ENCODE measurements at places on chromosomes 1 and 21.

- no peak overlapping the region for H3K27ac ChIP-seq
- peaks cover 4% of the 10 kb centered on the region for H3K4me1 ChIP-seq
- no peaks in the 10 kb centered on the region for H3K27me3 ChIP-seq
- H3K36me3 ChIP-seq = no peaks in the 10 kb centered on the region
Measured at GRCh38 chr1:11541956-11542355, 63.0 kb downstream of the DISP3 start.

DNA sequence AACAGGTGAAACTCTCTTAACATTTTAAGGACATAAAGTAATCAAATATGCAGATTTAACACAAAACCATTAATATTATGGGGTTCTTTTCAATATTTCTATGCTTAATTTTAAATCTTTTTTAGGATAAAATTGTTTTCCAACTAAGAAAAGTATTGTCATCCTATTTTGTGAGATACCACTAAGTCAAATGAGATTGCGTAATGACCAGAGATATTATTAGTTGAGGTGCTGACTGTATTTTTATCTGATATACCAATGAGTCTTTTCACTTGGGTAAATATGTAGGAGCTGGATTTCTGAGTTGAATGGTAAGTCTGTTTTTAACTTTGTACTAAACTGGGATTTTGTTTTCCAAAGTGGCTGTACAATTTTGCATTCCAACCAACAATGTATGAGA is 25.4 kb downstream of the LEPR start:
- H3K4me1 ChIP-seq = no peaks in the 10 kb centered on the region
- no peaks in the 10 kb centered on the region for H3K36me3 ChIP-seq
- H3K4me3 ChIP-seq = no peak overlapping the region
- no peaks in the 10 kb centered on the region for H3K27me3 ChIP-seq

GRCh38 chr1:226490426-226490809 is 58.1 kb upstream of the STUM start:
- DNase-seq = no peak
- peaks cover 12% of the 10 kb centered on the region for H3K27me3 ChIP-seq
- H3K4me3 ChIP-seq = no peak overlapping the region
- no peak overlapping the region for H3K27ac ChIP-seq
- H3K4me1 ChIP-seq = peaks cover 26% of the 10 kb centered on the region
- no peaks in the 10 kb centered on the region for H3K36me3 ChIP-seq

GRCh38 chr1:160907976-160908375 is 23.0 kb upstream of the ITLN1 start:
- no peaks in the 10 kb centered on the region for H3K4me1 ChIP-seq
- DNase-seq = no peak
- H3K27me3 ChIP-seq = no peaks in the 10 kb centered on the region
- H3K27ac ChIP-seq = no peak overlapping the region
- no peak overlapping the region for H3K4me3 ChIP-seq

DNA sequence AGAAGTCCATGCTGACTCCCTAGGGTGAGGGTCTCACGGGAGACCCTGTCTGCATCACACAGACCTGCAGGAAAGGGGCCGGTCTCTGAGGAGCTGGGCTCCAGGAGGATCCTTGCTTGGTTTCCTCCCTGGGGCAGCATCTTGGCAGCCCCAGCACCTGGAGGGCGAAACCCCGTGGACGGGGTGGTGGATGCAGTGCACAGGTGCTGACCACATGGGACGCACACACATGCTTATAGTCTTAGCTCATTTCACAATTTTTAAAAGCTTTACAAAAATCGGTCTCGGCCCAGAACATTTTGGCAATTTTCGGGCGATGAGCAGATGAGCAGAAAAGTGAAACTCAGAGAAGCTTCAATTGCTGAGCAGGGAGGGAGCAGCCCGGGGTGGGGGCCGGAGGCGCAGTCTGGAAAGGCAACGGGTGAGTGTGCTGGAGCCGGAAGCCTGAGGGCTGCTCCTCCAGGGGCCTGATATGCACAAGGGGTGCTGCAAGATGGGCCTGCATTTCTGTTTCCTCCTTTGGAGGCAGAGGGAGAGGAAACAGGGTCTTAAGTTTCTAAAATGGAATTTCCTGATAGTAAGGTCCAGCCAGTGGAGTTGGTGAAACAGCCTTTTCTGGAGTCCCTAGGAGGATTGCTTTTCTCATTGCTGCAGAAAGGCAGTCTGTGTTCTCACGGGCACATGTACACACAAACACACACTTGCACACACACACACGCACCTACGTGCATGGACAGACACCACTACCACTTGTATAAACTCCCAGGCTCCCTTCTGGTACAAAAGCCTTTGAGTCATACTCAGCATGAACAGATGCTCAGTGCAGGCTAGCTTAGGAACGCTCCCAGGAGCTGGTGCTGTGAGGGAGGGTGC is 60.6 kb downstream of the SCCPDH start:
- DNase-seq = peak; percentile 48
- peaks cover 20% of the 10 kb centered on the region for H3K4me1 ChIP-seq
- no peak overlapping the region for H3K4me3 ChIP-seq
- no peak overlapping the region for H3K27ac ChIP-seq
- peaks cover 7% of the 10 kb centered on the region for H3K27me3 ChIP-seq
- H3K36me3 ChIP-seq = no peaks in the 10 kb centered on the region

DNA sequence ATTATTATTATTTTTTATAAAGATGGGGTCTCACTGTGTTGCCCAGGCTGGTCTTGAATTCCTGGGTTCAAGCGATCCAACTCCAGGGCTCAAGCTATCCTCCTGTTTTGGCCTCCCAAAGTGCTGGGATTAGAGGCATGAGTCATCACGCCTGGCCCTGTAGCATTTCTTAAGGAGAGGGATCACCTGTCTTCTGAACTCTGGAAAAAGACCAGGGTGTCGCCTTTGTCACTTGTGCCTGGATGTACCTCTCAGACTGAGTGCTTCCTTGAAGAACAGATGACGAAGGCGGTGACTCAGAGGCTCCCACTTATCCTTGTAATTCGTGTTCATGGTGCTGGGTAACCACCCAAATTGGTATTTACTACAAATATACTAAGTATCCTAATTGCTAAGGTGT is 2.4 kb upstream of the CGN start:
- DNase-seq = no peak
- H3K36me3 ChIP-seq = no peaks in the 10 kb centered on the region
- peaks cover 23% of the 10 kb centered on the region for H3K4me1 ChIP-seq
- H3K27me3 ChIP-seq = no peaks in the 10 kb centered on the region

DNA sequence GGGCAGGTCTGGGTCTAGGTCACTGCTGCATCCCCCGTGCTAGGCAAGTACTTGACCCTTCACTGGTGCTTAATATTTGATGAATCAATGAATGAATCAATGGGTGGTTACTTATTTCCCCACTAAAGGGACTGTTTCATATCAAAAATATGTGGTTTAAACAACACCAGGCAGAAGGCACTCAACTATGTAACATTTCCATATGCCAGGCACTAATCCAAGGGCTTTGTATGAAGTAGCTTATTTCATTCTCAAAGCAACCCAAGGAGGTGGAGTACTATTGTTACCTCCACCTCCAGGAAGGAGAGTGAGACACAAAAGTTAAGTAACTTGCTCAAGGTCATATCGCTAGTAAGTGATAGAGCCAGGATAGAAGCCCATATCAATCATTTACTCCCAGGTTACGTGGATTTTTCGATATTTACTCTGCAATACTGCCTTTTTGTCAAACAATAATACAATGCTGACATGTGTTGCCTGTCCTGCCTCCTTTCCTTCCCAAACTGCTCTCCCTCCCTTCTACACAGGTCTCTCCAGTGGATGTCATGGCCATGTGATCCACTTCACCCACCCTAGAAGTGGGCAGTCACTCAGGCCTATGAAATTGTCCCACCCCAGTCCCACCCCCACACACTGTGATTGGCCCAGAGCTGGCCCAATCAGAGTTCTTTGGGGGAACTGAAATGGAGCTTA is 142.8 kb downstream of the ETS2 start:
- peaks cover 3% of the 10 kb centered on the region for H3K27me3 ChIP-seq
- H3K4me3 ChIP-seq = no peak overlapping the region
- H3K27ac ChIP-seq = no peak overlapping the region

- peak overlapping the region; percentile 72 for H3K27ac ChIP-seq
- no peaks in the 10 kb centered on the region for H3K36me3 ChIP-seq
Measured at GRCh38 chr1:59025898-59026426, 242.1 kb upstream of the JUN start.

GRCh38 chr1:21927533-21928237 is 9.4 kb downstream of the HSPG2 start:
- H3K27me3 ChIP-seq = no peaks in the 10 kb centered on the region
- no peak for DNase-seq
- no peak overlapping the region for H3K27ac ChIP-seq

GRCh38 chr1:21587602-21587953 is 78.4 kb downstream of the ALPL start:
- H3K27me3 ChIP-seq = peaks cover 10% of the 10 kb centered on the region
- DNase-seq = no peak
- no peaks in the 10 kb centered on the region for H3K36me3 ChIP-seq
- H3K4me1 ChIP-seq = peaks cover 4% of the 10 kb centered on the region

GRCh38 chr1:18722270-18722669 is 91.6 kb downstream of the PAX7 start:
- DNase-seq = no peak
- no peak overlapping the region for H3K4me3 ChIP-seq
- H3K27me3 ChIP-seq = peaks cover 57% of the 10 kb centered on the region
- H3K4me1 ChIP-seq = peaks cover 3% of the 10 kb centered on the region
- no peak overlapping the region for H3K27ac ChIP-seq

DNA sequence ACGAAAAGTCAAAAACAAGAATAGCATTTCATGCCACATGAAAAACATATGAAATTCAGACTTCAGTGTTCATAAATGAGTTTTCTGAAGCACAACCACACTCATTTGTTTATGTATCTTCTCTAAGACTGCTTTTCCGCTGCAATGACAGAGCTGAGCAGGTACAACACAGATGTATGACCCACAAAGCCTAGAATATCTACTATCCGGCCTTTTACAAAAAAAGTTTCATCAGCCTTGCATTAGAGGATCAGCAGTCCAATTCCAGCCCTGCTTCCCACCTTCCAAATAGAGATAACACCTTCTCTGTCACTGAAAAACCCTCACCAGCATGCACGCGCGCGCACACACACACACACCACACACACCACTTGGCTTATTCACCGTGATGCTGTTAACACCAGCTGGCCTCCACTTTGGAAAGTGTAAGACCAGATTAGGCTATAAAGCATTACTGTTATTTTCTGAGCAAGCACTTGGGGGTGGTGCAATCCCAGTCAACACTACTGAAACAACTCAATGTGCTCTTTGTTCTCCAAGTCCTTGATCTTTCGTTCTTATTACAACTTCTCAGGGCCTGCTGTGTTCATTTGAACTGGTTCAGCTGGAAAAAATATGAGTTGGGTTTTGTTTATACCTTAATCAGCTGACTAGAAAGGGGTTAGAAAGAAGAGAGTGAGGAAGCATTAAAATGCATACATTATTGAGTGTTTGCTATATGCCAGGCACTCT is 90.0 kb downstream of the GLUL start:
- H3K27me3 ChIP-seq = no peaks in the 10 kb centered on the region
- DNase-seq = peak; percentile 52
- H3K4me1 ChIP-seq = peaks cover 26% of the 10 kb centered on the region
- peak overlapping the region; percentile 77 for H3K27ac ChIP-seq

DNA sequence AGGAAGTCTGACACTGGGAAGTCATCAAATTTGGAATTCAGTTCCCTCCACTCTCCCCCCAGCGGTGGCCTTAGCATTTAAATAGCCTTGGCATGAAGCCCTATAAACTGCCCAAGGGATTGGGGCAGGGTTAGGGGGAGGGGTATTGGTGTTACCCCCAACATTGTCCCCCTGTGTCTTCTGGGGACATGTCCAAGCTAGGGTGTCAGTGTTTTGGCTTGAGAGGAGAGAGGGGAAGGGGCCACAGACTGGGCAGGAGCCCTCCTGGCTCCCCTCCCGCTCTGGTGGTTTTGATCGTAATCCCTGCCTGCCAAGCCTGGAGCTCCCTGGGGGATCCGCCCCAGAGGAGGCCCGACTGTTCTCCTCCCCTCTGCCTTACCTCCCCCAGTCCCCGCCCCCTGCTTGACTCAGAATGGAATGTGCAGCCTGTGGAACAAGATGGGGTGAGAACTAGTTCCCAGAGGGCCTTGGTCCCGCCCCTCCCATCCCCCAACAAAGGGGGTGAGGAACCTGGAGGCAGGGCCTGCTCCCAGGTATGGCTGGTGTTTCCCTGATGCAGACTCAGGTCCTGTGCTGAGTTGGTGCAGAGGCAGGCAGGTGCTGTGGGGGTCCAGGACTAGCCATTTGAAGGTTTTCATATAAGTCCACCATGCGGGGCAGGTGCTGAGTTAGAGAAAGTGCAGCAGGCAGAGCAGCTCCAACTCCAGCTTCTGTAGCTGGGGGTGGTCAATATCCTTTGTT is 7.4 kb downstream of the SOX13 start:
- no peak for DNase-seq
- H3K4me3 ChIP-seq = no peak overlapping the region
- peaks cover 33% of the 10 kb centered on the region for H3K27me3 ChIP-seq
- H3K36me3 ChIP-seq = no peaks in the 10 kb centered on the region

- H3K36me3 ChIP-seq = peaks cover 20% of the 10 kb centered on the region
- H3K4me1 ChIP-seq = peaks cover 52% of the 10 kb centered on the region
- no peaks in the 10 kb centered on the region for H3K27me3 ChIP-seq
- H3K27ac ChIP-seq = peak overlapping the region; percentile 97
- DNase-seq = no peak
Measured at GRCh38 chr1:160260406-160261382, 1.7 kb downstream of the DCAF8 start.

- H3K4me1 ChIP-seq = no peaks in the 10 kb centered on the region
- H3K4me3 ChIP-seq = no peak overlapping the region
- H3K27me3 ChIP-seq = no peaks in the 10 kb centered on the region
- no peak overlapping the region for H3K27ac ChIP-seq
- H3K36me3 ChIP-seq = no peaks in the 10 kb centered on the region
Measured at GRCh38 chr1:240332672-240333071, 241.0 kb downstream of the FMN2 start.

- H3K27me3 ChIP-seq = no peaks in the 10 kb centered on the region
- DNase-seq = no peak
- H3K4me1 ChIP-seq = no peaks in the 10 kb centered on the region
- H3K36me3 ChIP-seq = peaks cover 39% of the 10 kb centered on the region
Measured at GRCh38 chr1:108933944-108934343, 29.3 kb downstream of the CLCC1 start.
